CD4-positive, CD25-positive, alpha-beta regulatory T cell (primary cell): ENCODE measurements at places on chromosomes 11 and 22.
A peak's percentile ranks its signal among the peaks of the same experiment; 100 is the strongest.

DNA sequence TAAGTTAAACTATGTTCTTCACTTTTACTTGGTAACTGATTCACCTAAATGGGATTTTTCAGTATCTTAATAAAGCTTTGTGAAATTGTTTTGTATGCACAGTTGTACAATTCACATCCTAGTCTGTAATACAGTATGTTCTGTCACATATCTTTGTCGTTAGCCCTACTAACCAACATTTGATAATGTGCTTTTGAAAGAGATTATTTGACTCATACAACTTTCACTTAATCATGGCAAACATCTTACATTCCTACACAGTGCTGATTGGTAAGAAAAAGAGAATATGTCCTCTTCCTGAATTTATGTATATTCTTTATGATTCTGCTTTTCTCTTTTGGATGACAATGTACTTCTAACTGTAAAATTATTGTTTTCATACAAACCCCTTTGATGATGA is 234.5 kb downstream of the METTL15 start:
- no peak for DNase-seq

DNA sequence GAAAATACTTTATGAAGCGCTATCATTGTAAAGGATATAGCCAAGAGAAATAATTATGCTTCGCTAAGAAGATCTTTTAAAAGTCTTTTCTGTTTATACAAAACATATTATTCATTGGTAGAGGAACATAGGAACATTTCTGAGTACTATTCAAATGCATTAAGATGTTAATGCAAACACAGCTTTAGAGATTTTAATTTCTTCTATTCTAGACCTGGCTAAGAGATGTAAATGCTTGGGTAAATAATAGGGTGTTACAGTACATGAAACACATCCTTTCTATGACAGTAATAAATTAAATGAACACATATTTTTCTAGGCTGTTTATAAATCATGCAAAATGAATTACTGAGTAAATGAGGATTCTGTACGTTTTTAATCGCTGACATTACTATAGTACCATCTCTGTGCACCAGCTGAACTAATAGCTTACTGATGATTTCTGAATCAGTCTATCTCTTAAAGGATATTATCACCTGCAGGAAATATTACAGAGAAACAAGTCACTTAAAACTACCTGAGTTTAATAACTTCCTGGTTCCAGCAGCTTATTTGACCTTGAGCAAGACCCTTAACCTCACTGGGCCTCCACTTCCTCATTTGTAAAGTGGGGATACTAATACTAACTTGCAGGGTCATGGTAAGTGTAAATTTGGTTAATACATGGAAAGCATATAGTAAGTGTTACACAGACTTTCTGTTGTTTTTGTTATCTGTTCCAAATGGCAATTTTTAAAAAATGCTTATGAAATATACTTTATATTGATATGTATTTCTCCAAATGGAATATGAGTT is 344.9 kb downstream of the DYNC2H1 start:
- DNase-seq, result no peak

- DNase-seq, result no peak
Measured at GRCh38 chr11:59173964-59174663, 2.2 kb downstream of the DTX4 start.

DNA sequence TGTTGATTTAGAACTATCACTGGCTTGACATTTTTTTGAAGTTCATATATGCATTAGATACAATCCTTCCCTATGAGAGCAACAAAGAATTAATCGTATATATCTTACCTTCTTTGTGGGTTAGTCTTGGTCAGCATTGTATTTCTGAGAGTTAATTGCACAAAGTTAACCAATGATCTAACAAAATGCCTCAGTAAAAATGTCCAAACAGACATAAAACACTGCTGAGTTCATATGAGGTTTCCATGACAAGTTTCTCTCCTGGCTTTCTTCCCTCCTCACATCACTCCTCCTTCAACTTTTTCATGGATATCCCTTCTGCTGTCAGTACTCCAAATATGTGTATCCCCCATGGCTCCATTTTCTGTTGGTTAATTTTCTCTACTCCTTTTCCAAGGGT is 9.0 kb downstream of the MAP6 start:
- no peak for DNase-seq

GRCh38 chr22:49689255-49689770 is 138.4 kb downstream of the BRD1 start:
- no peak for DNase-seq

GRCh38 chr11:96062134-96062533 is 138.2 kb upstream of the MTMR2 start:
- DNase-seq, result peak; percentile 63

DNA sequence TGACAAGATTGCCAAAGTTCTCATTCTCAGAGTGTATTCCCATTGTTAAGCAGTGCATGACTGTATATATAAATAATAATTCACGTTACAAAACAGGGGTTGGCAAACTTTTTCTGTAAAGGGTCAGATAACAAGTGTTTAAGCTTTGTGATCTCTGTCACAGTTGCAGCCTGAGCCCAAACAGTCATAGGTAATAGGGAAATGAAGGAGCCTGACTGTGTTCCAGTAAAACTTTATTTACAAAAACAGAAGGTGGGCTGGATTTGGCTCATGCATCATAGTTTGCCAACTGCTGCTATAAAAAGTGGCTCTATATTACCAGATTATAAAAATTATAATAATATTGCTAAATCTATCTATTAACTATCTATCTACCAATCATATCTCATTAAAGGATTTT is 3.5 kb downstream of the MMP7 start:
- no peak for DNase-seq

DNA sequence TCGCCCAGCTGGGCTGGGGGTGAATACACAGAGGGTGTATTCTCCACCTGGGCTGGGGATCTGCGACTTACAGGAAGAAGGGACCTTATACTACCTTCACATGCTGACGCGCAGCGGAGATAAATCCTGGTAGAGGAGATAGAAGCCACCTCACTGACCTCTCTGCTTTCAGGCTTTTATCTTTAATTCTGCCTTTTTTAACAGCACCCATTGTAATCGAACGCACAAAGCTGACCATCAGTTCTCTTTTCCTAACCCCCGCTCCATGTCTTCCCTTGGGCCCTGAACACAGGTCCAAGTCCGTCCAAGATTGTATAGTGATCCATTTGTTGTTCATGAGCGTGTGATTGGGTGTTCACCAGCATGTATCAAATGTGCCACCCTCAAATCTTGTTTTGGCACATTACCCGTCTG is 664 bp upstream of the LAMTOR1 start:
- no peak for DNase-seq

- peak; percentile 49 for DNase-seq
Measured at GRCh38 chr11:124865902-124866851, 945 bp downstream of the ROBO3 start.

DNA sequence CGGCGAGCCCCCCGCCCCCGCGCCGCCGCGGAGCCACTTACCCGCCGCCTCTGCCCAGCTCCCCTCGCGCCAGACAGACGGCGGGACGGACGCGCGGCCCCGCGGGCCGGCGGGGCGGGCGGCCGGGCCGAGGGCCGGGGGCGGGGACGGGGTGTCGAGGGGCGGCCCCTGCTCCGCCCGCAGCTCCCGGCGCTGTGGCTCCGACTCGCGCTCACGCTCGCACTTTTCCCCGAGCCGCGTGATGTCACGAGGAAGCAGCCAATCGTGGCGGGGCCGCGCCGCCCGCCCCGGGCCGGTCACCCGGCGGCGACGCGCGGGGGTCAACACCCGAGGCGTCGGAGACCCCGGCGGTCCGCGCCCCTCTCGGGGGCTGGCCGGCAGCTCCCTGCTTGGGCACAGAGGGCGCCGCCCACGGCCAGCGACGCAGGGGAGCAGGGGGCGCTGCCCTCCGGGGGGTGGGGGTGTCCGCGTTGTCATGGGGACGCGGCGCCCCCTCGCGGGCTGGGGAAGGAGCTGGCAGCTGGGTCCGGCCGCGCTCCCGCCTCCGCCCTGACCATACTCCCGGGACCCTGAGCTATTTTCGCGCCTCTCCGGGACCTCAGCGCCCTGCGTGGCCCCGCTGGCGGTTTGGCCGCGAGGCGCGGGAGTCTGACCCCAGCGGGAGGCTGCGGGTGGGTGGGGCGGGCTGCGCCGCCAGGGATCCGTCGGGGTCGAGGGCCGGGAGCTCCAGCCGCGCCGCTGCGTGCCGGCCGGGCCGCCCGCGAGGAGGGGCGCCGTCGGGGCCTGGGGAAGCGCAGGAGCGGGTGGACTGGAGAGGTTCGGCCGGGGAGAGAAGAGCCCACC is at the start of gene CHRM4:
Gene CHRM4, minus strand, starts transcription at position 199 of the 843 bp plus-strand sequence. CDS start 5,219 bp downstream, outside the sequence.
- DNase-seq, result no peak

DNA sequence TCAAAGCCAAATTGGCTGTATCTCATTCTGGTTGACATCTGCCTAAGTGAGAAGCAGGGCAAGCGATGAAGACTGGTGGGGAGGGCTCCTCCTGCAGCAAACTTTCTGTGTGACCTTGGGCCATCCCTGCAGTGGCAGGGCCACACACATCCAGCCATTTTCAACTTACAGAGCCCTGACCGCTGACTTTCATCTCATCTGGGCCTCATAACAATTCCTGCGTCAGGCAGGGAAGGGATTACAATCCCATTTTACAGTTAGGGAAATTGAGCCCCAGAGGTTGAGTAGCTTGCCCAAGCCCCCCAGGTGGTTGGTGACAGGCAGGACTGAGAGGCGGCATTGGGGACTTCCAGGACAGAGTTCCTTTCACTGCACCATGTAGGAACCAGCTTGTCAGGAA is 21.9 kb downstream of the TPBGL start:
- DNase-seq, result no peak

DNA sequence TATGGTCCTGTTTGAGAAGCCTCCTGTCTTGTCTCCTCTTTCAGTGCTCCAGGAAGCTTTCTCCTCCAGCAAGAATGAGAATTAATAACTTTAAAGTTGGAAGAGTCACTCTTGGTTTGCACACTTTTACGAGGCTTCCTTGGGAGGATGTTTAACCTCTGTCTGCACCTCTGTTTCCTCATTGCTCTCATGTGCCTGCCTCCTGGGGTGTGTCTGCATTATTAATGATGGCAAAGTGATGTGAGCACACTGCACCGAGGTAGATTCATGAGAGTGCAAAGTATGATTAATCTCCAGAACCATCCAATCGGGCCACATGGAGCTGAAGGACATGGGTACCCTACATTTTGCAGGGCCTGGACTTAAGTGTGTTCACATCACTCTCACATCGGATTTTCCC is 73.5 kb upstream of the TENM4 start:
- no peak for DNase-seq

DNA sequence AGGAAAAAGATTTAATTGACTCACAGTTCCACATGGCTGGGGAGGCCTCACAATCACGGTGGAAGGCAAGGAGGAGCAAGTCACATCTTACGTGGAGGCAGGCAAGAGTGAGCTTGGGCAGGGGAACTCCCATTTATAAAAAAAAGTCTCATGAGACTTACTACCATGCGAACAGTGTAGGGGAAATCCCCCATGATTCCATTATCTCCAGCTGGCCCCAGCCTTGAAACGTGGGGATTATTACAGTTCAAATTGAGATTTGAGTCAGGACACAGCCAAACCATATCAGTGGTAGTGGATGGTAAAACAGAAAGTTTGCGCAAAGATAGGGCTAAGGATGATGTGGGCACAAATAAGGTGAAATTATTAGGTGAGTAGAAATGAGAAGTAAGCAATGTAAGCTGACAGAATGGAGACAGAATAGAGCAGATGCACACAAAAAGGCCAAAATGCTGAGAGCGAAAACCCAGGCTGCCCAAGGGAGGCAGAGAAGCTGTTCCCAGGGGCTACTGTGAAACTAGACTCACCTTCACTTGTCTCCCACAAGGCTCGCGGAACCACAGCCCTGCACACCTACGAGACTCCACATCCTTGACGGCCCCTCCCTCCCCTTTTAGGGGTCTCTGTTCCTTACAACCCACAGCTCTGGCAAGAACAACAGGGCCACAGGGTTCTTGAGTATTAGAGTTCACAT is 377.6 kb downstream of the CADM1 start:
- no peak for DNase-seq

DNA sequence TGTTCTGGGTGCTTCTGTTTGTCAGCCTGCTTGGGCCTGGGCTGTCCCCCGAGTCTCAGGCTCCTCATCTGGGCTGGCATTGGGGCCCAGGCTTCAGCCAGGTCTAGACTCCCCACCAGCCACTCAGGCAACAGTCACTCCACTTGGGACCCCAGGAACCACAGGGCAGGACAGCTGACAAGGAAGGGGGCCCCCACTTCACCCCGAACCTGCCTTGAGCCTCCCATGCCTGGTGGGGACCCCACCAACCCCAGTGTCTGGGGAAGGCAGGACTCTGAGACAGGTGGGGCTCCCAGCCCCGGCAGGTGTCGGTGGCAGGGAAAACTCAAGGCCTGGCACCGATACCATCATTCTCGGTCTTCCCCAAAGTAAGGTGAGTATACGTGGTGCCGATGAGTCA is 11.7 kb upstream of the LTO1 start:
- no peak for DNase-seq

DNA sequence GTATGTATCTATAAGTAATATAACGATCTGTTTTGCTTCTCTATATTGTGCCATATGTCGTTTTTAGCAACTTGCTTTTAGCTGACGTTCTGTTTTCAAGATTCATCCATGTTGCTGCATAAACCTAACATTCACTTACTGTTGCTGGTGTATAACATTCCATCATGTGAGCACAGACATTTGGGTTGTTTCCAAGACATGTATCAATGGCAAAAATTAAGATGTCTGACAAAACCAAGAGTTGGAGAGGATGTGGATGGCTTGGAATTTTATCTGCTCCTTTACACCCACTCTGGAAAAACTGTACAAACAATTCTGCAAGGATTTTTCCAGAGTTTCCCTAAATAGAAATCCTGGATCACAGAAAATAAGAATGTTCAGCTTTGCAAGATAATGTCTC is 40.9 kb downstream of the DGCR2 start:
- DNase-seq, result no peak

DNA sequence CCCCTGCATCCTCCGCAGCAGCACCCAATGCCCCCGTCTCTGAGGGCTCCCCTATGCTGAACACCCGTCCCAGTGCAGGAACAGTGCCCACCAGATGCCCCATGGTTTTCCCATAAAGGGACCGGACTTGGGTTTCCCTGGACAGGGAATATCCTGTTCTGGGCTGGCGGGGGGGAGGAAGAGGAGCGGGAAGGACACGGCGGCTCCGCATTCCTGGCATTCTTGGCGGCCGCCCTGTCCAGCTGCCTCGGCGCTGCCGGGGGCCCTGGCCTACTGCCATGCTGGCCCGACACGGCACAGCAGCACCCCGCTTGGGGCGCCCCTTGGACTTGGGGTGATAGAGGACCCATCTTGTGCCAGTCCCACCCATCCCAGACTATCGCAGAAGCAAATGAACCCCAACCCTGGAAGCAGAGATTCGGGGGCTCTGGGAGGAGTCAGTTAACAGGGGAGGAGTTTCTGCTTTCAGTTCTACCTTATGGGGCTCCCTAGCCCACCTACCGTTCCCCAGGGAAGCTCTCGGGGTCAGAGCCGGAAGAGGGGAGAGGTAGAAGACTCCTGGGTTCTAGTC is 23.7 kb upstream of the CBX7 start:
- no peak for DNase-seq

GRCh38 chr11:35355102-35355749 is 64.1 kb downstream of the SLC1A2 start:
- DNase-seq, result peak; percentile 20

- no peak for DNase-seq
Measured at GRCh38 chr11:76371170-76371569, 9.8 kb downstream of the THAP12 start.
